IMR-90 (cell line): ENCODE measurements at places on chromosomes 5 and 9. TPM values are rescaled to one million over a fixed set of nuclear protein-coding genes. Genes with fewer than 3 reads are reported as not detected.

GRCh38 chr5:132865668-132866341 is 464 bp downstream of the GDF9 start:
- DNase-seq = no peak

- peak; percentile 45 for DNase-seq
These were observed 101.7 kb downstream of the ADRB2 start for GRCh38 chr5:148928141-148928540.

Gene CCDC183
- total RNA-seq = under 0.01 TPM in 1 of 2 replicates, not detected in the other

Gene ORM2
- not detected in 2 replicates for total RNA-seq

DNA sequence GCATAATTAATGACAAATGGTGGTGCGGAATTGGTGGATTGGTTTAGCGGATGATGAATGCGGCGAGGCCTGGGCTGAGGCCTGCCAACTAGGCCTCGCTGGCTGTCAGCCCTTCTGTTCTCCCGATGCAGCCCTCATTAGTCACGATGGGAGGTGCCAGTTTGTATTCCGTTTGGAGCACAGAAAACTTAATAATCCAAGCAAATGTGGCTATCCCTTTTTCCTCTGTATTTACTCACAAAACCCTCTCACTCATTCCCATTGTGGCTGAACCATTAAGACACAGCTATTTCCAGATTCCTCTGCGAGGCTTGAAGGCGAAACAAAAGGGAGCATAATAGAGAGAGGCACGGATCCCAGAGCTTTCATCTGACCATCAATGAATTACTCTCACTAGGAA is 114.3 kb downstream of the MVB12B start:
- DNase-seq = no peak

Gene ECSCR
- 3.1 and 3.9 TPM in 2 replicates for total RNA-seq

GRCh38 chr9:20255052-20255451 is 367.2 kb downstream of the MLLT3 start:
- no peak for DNase-seq
